ENCODE measurements at places on chromosomes 6 and 20.

GRCh38 chr20:25510202-25510601 lies 75.1 kb downstream of the NINL start:
- DNase-seq: no peak

GRCh38 chr6:158418501-158418900 lies 106.2 kb downstream of the TULP4 start:
- no peak for DNase-seq

DNA sequence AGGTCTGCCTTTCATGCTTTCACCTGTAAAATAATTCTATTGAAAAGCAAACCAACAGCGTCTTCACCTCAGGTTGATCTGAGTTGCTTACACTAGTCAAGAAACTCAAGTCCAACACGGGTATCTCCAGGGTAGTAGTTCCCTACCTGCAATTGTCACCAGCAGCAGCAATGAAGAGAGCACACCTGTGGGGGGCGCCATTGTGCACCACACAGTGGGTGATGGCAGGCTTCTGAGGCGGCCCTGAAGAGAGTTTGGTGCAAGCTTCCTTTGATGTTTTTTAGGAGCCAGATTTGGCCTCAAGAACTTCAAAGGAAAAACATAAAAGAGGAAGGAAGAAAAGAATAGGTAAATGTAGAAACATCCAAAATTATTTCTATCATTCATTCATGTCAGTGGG lies 45.1 kb downstream of the KIAA0319 start:
- DNase-seq: no peak

GRCh38 chr6:47674673-47675072 lies 23.7 kb upstream of the ADGRF4 start:
- no peak for DNase-seq

DNA sequence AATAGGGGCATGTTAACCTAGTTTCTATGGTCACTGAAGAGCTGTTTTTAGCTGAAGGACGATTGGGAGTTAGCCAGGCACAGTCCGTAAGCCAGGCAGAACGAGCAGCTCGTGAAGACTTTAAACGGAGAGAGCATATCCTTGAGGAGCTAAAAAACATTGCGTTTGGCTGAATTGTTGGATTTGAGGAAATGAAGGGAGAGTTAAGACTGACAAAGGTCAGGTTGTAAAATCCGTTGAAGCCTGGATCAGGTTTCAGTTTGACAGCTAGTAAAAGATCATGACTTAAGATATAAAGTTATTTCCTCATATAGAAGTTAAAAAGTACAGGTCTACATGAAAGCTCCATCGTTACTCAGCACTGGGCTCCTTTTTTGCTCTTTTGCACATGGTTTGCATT lies 2.8 kb downstream of the DBNDD2 start:
- no peak for DNase-seq

DNA sequence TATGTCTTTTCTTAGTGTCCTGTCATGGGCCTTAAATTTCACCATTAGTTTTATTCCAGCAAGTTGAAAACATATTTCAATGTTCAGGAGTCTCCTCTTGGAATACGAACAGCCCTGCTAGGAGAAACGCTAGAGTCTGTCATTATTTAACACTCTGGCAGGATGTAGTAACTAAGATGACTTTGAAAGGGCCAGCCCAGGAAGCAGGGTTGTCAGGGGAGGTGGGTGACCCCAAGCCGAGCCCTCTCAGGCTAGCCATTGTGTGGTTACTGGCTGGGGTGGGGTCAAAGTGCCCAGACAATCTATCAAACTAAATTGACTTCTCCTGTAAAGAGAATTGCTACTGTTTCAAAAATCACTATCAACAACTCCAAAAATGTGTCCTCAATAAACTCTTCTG lies 67.8 kb downstream of the LY86 start:
- no peak for DNase-seq

DNA sequence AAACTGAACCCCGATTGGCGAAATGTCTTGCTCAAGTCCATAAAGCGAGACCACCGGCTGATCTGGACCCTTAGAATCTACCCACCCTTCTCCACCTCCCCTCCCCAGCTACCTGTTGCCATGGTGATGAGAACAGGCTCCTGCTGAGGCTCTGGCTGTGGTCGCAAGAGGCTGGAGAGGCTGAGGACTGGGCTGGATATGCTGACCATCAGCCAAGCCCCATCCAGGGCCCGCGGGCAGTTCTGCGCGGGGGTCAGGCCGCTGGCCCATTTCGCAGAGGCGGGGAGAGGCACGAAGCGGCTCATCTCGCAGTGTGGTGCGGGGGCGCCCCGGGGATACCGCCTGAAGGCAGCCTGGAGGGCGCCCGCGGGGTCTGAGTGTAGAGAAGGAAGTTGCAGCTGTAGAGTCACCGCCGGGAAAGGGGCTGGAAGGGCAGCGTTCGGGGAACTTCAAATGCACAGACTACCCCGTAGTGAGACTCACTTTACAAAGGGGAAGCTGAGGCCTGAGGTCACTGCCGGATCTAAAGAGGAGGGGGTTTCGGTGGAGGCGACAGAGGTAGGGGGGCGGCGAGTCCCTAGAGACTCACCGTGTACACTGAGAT lies 671 bp downstream of the TAPBP start:
- DNase-seq: peak; percentile 70

- DNase-seq: peak; percentile 68
Measured at GRCh38 chr6:110875548-110876169, 1.1 kb downstream of the AMD1 start.

DNA sequence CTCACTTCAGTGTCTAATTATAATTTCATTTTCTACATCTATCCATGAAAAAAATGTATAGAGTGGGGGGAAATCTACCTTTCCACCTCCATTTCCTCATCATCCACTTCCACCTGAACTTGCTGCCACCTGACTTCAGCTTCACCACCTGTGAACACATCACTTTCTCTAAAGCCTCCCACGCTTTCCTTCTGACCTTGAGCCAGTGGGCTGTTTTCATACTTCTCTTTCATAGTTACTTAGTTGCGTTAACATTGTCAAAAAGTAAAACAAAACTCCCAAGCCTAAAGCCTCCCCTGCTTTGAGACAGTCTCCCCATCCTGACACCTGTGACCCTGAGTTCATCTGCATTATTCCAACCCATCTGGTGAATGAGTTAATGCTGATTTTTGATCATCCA lies 47.3 kb downstream of the KLHL31 start:
- no peak for DNase-seq

GRCh38 chr6:157092736-157093135 lies 230.6 kb downstream of the TMEM242 start:
- no peak for DNase-seq

DNA sequence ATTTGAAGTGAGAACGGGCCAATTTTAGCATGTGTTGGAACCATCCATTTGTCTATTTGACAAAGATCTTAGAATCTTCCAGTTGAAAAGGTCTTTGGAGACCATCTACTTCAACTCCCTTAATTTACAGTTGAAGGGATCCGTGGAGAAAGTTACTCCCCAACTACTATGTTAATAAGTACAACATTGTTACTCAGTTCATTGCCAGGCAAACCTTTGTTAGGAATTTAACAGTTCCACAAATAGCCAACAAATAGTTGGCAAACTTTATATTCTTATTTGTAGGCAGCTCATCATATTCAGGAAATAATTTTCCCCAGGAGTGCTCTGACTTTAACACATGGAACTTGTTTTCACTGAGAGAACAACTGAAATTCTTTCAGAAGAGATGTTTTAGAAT lies 81.0 kb upstream of the FLRT3 start:
- DNase-seq: no peak

GRCh38 chr6:161918109-161918531 lies 644.3 kb upstream of the AGPAT4 start:
- peak; percentile 46 for DNase-seq

GRCh38 chr6:163945808-163946207 lies 531.3 kb downstream of the QKI start:
- DNase-seq: no peak

DNA sequence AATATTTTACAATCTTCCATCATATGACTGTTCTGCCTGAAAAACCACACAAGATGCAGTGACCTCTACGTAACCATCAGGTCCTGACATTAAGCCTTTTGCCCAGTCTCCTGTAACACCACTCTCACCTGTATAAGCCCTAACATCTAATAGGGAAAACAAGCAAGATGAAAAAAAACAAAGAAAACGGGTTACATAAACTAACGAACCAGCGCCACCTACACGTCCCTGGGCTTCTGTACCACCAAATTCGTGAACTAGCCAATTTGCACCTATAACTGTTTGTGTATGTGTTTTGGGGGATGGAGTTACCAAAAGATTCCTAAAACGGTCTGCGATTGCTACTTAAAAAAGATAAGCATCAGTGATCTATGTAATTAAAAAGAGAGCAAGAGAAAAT lies 70.2 kb downstream of the BLOC1S5 start:
- no peak for DNase-seq

DNA sequence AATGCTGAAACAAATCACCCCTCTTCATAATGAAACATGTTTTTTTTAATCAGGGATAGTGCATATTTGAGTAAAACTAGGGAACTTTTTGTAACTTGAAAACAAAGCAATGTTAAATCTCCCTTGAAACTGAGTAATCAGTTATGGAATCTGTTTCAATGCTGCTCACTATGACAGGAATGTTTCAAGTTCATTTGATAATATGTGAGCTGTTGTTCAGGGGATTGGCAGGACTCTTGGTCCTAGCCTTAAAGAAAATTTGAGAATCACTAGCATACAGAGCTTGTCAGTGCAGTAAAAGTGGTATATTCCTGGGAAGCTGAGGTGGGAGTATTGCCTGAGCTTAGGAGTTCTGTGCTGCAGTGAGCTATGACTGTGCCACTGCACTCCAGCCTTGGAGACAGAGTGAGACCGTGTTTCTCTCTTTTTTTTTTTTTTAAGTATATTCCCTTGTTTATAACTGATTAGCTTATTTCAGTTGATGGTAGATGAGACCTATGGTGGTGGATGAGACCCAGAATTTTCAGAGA lies 21.6 kb upstream of the CALHM6 start:
- no peak for DNase-seq

Measured in ELR (cell line).